ENCODE measurements at places on chromosomes 6 and 20. TPM values are rescaled to one million over a fixed set of nuclear protein-coding genes. Genes with fewer than 3 reads are reported as not detected.

- DNase-seq: no peak
- peak overlapping the region; percentile 61 for H3K4me3 ChIP-seq
- peak overlapping the region; percentile 97 for H3K27ac ChIP-seq
- H3K27me3 ChIP-seq: no peaks in the 10 kb centered on the region
- peaks cover 94% of the 10 kb centered on the region for H3K4me1 ChIP-seq
- H3K36me3 ChIP-seq: no peaks in the 10 kb centered on the region
These were observed 845 bp downstream of the ZMYND8 start for GRCh38 chr20:47355489-47356219.

Gene CUTA
- 125 TPM for polyA plus RNA-seq

DNA sequence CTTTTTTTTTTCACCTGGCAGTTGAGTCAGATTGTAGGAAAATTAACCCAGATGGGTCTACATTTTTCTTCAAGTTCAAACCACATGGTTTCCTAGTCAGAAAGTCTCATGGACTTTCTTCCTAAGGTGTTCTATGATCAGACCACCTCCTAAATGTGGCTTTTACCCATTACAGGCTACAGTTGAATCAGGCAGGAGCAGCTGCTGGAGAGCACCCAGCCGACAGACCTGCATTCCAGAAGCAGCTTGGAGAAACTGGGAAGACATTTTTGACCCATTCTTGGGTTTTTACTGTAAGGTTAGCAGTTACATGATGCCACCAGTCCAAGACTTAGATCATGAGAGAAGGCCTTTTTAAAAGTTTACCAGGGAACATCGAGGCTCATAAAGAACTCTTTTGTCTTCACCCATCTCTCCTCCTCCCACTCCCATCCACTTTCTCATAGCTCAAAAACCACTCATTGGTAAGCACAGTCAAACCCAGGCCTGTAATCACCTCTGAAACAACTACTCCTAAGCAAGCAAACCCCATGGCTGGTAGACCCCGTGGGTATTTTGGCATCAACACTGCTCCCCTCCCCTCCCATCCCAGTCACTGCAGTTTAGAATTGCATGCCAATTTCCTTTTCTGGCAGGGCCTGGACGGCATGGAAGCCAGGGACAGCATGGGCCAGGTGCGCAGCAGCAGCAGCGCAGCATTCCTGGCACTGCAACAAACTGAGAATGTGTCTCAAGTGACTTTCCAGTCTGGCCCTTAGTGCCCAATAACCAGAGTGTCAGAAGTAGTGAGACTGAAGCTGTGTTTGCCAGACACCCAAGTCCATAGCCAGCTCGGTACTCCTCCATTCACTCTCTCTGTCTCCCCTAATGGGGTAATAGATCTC is 113.7 kb downstream of the CLIC5 start:
- DNase-seq: no peak
- H3K4me3 ChIP-seq: no peak overlapping the region
- peaks cover 40% of the 10 kb centered on the region for H3K4me1 ChIP-seq
- H3K27me3 ChIP-seq: no peaks in the 10 kb centered on the region

DNA sequence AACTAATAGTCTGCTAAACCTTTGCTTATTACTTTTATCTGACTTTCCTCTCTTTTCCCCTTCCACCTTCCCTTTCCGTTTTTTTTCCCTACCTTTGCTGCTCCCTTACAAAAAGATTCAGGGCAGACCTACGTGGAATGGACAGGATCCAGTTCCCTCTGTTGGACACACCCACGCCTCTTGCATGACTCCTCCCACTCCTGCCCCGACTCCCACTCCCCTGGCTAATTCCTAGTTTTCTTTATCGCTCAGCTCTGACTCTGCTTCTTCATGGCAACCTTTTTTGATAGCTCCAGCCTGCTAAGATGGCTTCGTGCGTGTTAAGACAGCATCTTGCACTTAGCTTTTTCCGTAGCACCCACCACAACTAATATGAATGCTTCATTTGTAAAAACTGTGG is 715.6 kb upstream of the NRSN1 start:
- no peak for DNase-seq
- H3K4me1 ChIP-seq: no peaks in the 10 kb centered on the region
- H3K27ac ChIP-seq: no peak overlapping the region
- H3K27me3 ChIP-seq: no peaks in the 10 kb centered on the region
- no peak overlapping the region for H3K4me3 ChIP-seq

DNA sequence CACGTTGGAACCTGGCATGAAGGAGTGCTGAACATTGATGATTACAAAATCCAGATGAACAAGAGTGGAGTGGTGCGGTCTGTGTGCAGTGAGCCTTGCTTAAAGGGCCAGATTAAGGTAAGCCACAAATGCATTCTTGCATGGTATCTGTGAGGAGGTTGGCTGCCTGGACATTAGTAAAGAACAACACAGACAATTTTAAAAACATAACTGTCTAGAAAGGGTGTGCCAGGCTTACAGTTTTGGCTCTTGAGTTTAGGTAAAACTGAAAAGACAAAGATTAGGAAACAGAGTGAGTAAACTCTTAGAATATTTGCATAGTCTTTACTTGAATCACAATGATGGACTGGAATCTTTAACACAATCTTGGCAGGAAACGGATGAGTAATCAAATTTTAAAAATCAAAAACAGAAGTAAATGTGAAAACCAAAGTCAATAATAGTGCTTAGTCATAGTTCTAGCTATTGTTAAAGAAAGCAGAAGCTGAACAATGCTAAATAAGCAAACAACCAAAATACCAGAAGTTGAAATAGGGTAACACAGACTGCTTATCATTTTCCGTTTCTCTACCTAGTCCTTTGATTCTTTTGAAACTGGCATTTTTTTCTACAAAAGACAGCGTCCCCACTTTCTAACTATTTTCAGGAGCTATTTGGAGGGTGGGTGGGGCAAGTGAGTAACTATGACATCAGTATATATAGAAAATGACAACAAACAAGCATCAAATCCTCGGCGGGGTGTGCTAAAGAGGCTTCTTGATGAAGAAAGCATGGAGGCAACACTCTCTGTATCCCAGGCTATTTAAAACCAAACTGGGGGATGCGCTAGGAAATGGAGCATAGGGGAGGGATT is 185.8 kb upstream of the RAB32 start:
- H3K36me3 ChIP-seq: no peaks in the 10 kb centered on the region
- no peaks in the 10 kb centered on the region for H3K27me3 ChIP-seq
- H3K27ac ChIP-seq: no peak overlapping the region
- DNase-seq: no peak
- no peak overlapping the region for H3K4me3 ChIP-seq
- no peaks in the 10 kb centered on the region for H3K4me1 ChIP-seq

Gene DEFB127
- not detected for polyA plus RNA-seq
